ENCODE measurements at places on chromosomes 1 and 21. TPM values are rescaled to one million over a fixed set of nuclear protein-coding genes. Genes with fewer than 3 reads are reported as not detected.

DNA sequence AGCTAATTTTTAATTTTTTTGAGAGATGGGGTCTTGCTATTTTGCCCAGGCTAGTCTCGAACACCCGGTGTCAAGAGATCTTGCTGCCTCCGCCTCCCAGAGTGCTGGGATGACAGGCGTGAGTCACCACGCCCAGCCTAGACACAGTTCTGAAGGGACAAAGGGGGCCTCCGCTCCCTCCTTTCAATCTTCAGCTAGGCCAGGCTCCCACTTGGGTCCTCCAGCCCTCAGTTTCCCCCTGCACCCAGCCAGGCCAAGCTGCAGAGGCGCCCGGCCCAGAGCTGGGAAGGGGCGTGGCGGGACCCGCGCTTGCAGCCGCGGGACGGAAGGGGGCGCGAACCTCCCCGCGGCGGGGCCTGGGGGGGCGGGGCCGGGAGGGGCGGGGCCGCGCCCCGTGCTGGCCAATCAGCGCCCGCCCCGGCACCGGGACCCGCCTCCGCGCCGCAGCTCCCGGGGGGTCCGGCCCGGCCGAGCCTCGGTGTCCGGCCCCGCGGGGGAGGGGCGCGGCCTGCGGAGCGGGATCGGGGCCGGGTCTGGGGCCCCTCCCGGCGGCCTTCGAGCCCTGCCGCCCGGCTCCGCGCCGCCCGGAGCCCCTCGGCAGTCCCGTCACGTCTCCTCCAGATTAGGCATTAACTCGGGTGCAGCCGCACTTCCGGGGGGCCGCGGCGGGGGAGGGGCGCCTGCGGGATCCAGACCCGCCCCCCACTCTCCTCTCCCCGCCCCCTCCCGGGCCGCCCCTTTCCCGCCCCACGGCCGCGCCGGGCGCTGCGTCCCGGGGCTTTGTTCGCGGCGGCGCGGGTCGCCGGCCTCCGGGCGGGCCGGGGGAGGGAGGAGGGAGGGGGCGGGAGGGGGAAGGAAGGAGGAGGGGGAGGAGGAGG is 559 bp upstream of the AGRN start:
- peak; percentile 72 for DNase-seq

GRCh38 chr1:23168445-23169194 is at the start of gene LUZP1:
Gene LUZP1 (minus strand): TSS chr1:23168856.
- DNase-seq = peak; percentile 90

- DNase-seq = no peak
Measured at GRCh38 chr1:10649517-10650201, 146.8 kb downstream of the CASZ1 start.

The PRKAA2 gene
- 0.16 TPM for total RNA-seq

Data from fibroblast of the aortic adventitia (primary cell).